HT-29 (cell line): ENCODE measurements at places on chromosomes 5 and 9. TPM values are rescaled to one million over a fixed set of nuclear protein-coding genes. Genes with fewer than 3 reads are reported as not detected.

ADGRV1 gene
- 0.18 and 0.42 TPM in 2 replicates for total RNA-seq

GARNL3 gene
- 0.56 and 1.3 TPM in 2 replicates for total RNA-seq

RALGPS1 gene
- 9.9 and 12.4 TPM in 2 replicates for total RNA-seq

- DNase-seq: no peak
Observed at GRCh38 chr5:24161559-24161958, 483.2 kb downstream of the CDH10 start.

DNA sequence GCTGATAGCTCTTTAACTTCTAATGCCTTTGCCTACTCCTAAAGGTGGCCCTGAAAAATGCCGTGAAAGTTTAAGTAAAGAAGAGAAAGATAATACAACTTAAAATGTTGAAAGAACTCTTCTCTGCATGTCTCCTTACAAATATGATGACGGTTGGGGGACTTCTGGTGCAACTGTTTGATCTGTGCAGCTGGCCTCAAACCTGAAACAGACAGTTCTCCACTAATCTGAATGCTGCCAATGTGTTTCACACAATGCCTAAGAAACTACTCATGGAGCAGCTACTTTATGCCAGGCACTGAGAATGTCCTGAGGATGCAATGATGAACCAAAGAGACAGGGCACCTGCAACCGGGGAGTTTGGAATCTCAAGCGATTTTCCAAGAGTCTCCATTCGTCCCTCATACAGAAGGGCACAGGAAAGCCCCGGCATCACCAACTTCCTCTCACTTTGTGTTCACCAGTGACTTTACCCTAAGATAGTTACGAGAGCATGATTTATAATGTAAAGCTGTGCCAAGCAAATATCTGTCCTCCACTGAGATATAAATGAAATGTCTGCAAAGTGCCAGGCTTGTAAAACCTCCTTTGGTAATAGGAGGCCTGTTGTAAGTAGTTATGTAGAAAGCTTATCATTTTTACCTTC lies 455.4 kb downstream of the SEMA5A start:
- no peak for DNase-seq
